Iris pigment epithelial cell (primary cell): ENCODE measurements at places on chromosomes 16 and 17.
A peak's percentile ranks its signal among the peaks of the same experiment; 100 is the strongest.

DNA sequence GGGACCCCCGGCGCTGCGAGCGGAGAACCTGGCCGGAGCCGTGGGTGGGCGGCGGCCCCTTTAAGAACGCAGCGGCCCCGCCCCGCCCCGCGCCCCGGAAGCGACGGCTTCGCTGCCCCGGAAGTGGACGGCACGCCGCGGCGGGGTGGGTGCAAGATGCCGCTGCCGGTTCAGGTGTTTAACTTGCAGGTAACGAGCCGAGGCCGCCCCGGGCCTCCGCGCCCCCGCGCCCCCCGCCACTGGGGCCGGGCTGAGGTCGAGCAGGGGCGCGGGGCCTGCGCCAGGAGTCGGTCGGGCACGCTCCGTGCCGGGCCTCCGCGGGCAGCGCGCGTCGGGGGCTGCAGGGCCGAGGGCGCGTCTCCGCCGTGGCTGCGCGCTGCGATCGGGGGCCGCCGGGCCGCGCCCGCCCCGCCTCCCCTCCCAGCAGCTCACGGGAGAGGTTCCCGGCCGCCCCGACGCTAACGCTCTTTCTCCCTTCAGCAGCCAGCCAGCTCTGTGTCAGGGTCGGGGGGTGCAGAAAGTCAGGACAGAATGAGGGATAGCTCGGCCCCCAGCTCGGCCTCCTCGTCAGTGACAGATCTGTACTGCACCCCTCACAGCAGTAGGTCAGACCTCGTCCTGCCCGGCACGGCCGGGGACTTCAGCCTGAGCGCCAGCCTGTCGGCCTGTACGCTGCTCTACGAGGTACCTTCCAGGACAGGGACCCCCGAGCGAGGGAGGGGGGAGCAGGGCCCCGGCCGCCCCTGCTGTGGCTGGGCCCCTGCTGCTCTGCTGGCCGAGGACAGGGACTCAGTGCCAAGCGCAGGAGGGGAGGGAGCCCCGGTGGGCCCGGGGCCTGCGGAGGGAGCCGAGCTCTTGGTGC is at the start of the genes GPS1 and RFNG:
TSS of gene GPS1 (plus strand) at position 123 of the 862 bp plus-strand sequence. CDS start at position 157, 34 bp downstream.
TSS of gene RFNG (minus strand) at position 36 of the 862 bp plus-strand sequence. CDS start 45 bp downstream, outside the sequence.
- peak; percentile 63 for DNase-seq

DNA sequence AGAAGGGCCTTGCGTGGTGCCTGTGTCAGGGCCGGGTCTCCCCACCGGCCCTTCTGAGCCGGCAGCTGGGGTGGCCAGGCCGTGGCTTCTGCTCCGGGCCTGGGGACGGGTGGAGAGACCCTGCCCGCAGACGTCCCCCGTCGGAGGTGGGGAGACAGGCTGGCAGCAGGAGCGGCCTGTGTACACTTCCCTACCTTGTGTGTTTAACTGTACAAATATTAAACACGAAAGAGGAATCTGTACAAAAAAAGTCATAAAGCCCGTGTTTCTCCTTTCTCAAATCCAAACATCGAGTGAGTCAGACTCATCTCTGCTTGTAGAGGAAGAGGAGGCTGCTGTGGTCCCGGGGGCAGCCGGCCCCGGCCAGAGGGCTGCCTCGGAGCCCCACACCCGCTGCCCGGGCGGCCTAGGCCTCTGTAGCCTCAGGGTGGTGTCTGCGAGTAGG is 2.0 kb downstream of the CACNA1H start:
- DNase-seq: no peak

DNA sequence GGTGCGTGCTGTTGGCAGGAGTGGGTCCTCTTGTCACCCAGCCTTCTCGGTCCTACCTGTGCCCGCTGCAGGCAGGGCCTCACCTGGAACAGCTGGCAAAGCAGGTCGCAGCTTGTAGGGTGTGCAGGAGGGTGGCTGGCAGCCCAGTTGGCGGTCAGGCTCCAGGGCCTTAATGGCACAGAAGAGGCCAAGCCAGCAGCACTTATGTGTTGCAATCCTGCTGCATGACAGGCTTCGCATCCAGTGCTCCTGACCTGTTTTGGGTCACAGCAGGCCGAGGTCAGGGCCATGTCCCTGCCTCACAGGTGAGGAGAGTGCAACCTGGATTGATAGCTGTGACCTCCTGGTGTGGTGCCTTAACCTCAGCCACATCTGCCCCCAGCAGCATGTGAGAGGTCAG is 31.9 kb downstream of the ZC3H18 start:
- no peak for DNase-seq

DNA sequence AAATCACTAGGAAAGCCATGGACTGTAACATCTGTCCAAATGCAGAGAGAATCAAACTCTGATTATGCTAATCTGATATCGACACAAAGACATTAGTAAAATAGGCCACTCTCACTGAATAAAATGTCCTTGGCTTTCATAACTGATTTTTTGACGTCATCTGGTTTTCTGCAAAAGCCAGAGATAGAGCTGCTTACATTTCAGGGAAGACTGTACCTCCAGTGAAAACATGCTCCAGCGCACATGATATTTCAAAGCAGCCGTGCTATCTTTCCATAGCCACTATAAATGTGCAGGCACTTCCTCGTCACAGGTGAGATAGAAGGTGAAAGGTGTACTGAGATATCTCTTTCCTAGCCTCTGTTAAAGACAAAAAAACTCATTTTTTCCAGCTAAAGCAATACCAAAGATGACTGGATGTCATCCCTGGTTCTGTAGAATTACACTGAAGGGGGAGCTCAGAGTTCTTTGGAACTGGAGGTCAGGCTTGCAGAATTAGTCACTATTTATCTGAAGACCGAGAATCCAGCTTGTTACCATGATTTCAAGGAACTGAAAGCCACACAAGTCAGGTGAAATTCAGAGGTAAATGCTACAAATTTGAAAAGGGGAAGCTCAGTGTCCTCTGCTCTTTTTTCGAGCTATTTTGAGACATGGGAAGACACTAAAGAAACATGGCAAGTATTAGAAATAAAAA is 249.5 kb downstream of the CA10 start:
- no peak for DNase-seq
